ENCODE measurements at places on chromosomes 1 and 21.

GRCh38 chr1:224054012-224054411, 59.9 kb upstream of the FBXO28 start:
- no peak for DNase-seq

DNA sequence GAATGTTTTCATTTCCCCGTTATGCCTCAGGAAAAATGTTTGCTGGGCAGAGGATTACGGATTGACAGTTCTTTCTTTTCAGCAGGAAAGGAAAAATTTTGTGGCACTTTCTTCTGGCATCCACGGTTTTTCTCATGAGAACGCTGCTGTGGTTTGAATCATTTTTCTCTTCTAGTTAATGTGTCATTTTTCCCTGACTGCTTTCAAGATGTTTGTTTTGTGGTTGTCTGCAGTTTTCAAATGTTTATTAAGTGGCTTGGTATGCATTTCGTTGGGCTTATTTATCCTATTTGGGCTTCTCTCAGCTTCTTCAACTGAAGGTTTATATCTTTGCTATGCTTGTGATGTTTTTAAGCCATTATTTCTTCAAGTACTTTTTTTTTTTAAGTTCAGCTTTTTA, 359.0 kb downstream of the RGS7 start:
- no peak for DNase-seq

GRCh38 chr1:55700359-55701130, 485.4 kb upstream of the USP24 start:
- DNase-seq: no peak

DNA sequence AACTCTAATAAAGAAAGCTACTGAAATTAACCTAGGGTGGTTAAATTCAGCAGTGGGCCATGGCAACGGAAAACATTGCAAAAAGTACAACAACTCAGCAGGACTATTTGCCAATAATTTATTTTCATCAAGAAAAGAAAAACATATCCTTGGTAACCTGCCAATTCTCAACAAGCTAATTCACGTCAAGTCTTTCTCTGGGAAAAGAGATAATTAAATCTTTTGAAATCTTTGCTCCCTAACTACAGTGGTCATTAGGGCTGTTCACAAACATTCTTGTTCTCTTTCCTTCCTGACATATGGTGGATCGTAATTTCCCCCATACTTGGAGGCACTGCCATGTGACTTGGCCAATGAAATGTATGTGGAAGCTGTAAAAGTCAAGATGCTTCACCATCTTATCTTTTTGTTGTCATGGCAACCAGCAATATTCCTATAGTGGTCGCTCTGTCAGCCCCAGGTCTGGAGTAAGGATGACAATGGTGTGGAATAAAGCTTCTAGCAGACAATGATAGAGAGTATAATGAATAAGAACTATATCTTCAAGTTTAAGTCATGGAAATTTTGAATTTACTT, 29.6 kb upstream of the ZNF326 start:
- no peak for DNase-seq

All from glomerular endothelial cell (primary cell).